ENCODE measurements at places on chromosomes 5 and 9.
A peak's percentile ranks its signal among the peaks of the same experiment; 100 is the strongest.

DNA sequence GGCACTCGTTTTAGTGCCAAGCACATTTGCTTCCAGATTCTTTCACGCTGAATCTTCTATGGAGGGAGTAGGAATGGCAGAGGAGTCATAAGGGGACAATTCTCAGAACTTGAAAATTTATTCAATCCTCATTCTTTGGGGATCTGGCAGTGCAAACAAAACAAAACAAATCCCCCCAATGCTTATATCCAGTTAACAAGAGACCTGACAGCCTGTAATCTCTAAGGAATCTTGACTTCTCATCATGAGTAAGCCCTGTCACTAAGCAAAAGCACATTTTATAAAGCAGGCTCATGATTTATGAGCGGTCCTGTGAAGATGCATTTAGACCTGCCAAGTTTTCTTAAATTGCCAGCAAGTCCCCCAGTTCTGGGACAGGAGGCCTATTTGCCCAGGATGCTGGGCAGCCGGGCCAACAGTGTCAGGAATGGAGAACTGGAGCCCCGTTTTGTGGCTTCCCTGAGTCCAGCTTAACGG lies 513.9 kb downstream of the CTNND2 start:
- DNase-seq: no peak

- no peak for DNase-seq
Measured at GRCh38 chr5:102718819-102719218, 36.3 kb upstream of the PAM start.

DNA sequence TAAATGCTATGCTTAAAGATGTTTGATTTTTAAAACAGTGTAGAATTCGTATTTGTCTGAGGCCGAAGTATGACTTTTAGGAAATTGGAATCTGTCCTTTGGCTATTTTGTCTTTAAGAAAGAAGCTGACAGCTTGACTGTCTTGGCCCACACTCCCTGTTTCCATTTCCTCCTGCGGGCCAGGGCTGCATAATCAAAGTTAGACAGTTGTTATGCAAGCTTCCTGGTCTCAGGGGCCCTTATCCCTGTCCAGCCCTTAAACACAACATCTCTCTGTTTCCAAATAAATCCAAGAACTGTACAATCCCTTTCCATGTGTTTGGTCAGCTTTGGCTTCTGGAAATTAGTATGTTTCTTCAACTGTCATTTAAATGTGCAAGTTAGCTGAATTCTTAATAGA lies 54.6 kb upstream of the ECM2 start:
- DNase-seq: no peak

- no peak for DNase-seq
Measured at GRCh38 chr5:40441733-40442132, 238.0 kb upstream of the PTGER4 start.

DNA sequence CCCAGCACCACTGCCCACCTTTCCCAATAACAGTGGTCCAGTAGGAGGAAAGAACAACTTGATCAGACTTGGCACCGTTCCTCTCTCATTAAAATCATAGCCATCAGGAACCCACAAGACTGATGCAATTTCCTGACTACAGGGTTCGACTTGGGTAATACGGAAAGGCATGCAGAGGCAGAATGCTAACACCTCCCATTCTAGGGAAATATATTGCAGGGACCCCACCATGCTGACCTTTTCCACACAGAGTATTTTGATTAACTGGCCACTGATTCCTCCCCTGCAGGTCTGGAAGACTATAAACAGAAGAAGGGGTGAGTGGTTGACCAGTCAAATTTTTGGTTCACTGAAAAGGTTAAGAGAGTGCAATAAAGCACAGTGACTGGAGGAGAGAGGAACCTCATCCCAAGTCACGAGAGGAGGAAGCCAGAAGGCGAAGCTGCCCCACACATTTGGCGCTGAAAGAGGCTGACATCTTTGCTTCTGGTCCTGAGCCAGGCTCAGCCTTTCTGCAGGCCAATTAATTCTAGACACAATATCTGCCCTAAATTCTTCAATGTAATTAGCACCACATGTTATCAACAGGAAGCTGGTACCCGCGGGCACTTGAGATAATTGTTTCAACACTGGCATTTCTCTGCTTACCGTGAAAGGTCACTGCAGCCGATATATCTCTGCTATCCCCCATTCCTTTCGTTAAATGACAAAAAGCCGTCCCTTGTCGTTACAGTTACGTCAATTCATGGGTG lies 64.7 kb upstream of the SPOCK1 start:
- peak; percentile 86 for DNase-seq

GRCh38 chr5:174601946-174602345 lies 122.4 kb upstream of the MSX2 start:
- DNase-seq: no peak

GRCh38 chr9:95845751-95846150 lies 29.7 kb upstream of the ERCC6L2 start:
- DNase-seq: no peak

GRCh38 chr9:106644661-106645060 lies 218.3 kb upstream of the ZNF462 start:
- no peak for DNase-seq

DNA sequence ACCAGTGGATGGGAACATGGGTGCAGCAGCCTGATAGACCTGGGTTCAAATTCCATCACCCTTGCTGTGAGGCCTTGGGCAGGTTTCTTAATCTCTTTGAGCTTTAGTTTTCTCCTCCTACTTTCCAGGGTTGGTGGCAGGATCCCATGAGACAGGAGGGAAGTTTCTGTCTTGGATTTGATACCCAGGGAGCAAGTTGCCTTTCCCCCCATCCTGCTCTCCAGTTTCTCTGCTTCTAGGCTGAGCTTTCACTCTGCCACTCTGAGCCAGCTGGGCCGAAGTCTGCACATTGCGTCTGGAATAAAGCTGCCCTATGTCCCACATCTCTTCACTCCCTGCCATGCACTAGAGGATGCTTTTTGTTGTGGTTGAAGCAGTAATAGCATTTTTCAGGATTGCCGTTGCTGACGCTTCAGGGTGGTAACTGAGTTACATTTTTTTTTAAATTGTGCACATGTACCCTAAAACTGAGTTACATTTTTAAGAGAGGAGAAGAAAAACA lies 40.5 kb upstream of the ANGPTL2 start:
- no peak for DNase-seq

DNA sequence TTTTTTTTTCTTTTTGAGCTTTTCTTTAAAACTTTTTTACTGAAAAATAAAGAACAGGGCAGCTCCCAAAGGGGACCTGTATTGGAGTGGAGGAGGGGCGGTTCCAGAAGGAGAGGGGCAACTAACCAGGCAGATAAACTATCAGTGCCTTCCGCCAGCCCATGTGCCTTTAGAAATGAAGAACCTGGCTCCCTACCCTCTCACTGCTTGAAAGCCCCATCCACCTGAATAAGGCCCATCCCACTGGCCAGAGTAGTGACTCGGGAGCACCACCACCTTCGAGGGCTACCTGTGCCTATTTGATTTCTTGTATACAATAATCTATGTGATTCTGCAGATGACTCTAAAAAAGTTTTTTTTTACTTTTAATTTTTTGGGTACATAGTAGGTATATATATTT lies 276.7 kb downstream of the PSAT1 start:
- DNase-seq: no peak

DNA sequence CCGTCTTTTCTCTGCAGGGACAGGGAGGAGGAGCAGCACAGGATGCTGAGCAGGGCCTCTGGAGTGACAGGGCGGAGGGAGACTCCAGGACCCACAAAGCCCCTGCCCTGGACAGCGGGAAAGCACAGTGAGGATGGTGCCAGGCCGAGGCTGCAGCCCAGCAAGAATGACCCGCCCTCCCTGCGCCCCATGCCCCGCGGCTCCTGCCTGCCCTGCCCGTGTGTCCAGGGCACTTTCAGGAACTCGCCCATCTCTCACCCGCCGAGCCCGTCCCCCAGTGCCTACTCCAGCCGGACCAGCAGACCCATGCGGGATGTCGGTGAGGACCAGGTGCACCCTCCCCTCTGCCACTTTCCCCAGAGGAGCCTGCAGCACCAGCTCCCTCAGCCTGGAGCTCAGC lies 9.1 kb upstream of the EXOC3 start:
- DNase-seq: no peak

GRCh38 chr5:30040488-30041118 lies 1152.9 kb upstream of the CDH6 start:
- peak; percentile 67 for DNase-seq

- DNase-seq: no peak
Measured at GRCh38 chr5:128408622-128409021, 129.4 kb downstream of the FBN2 start.

DNA sequence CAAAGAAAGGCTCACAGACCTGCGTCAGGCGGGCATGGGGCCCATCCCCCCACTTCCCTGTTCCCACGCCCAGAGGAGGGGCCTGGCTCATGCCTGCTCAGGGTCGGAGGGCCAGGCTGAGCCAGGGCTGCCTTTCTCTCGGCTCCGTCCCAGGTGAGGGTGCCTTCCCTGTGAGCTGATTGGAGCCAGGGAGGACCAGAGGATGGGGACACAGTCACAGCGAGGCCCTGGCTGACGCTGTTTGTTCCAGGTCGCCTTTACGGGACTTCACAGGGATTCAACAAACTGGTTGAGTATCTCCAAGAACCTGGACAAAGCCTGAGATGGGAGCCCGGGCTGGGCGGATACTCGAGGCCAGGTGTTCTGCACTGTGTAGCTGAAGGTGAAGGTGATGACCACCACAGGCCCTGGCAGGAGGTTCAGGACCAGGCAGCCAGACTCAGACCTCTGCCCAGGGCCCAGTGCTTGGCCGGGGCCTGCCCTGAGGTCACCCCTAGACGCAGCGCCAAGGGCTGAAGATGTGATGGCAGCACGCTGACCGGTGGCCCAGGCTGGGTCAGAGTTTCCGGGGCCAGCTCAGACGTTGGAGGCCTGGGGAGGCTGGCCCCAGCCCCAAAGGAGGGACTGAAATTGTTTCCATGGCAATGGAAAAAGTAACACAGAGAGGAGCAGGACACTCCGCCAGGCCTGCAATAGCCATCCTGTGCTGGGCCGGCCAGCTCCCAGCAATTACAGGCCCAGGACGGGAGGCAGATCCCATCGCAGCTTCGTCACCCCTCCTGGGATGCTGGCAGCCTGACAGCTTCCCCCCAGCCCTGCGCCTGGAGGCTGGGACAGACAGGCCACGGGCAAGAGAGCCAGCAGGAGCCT lies 65.3 kb upstream of the ADAMTS2 start:
- DNase-seq: no peak

- DNase-seq: no peak
Measured at GRCh38 chr5:103435136-103435889, 127.3 kb downstream of the NUDT12 start.

GRCh38 chr5:143649937-143650621 lies 161.9 kb upstream of the HMHB1 start:
- DNase-seq: peak; percentile 49

DNA sequence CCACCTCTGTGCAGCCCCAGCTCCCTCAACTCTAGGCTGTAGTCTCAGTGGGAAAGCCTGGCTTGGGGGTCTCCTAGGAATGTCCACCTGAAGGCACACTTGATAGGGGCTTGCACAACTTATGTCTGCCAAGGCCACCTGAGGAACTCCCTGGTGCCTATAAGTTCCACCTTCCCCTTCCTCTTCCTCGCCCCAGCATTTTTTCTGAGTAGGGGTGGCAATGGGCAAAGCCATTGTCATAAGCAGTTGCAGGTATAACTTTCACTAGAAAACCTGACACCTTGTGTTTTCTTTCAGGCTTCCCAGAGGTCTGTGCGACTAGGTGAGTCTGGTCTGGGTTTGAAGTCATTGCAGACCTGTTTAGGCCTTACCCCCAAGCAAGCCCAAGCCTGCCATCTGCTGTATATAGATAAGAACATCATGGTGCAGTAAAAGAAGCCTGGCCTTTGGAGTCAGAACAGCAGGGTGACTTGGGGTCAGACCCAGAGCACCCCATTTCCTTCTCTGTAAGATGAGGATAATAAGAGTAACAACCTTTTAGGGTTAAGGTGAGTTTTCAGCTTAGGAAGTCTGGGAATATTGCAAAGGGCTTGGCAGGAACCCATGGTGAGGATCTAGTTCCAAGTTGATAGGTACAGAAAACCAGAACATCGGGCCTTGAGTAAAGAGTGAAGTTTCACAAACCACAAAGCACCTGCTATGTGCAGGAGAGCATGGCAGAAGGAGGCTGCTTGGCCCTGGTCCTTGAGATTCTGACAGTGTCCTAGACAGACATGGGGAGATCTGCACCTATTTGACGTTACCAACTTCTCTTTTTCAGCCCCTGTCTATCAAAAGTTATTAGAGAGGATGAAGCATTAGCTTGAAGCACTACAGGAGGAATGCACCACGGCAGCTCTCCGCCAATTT lies 33.8 kb downstream of the TGFBI start:
- DNase-seq: no peak

GRCh38 chr9:84419031-84419602 lies 78.6 kb upstream of the SLC28A3 start:
- no peak for DNase-seq

DNA sequence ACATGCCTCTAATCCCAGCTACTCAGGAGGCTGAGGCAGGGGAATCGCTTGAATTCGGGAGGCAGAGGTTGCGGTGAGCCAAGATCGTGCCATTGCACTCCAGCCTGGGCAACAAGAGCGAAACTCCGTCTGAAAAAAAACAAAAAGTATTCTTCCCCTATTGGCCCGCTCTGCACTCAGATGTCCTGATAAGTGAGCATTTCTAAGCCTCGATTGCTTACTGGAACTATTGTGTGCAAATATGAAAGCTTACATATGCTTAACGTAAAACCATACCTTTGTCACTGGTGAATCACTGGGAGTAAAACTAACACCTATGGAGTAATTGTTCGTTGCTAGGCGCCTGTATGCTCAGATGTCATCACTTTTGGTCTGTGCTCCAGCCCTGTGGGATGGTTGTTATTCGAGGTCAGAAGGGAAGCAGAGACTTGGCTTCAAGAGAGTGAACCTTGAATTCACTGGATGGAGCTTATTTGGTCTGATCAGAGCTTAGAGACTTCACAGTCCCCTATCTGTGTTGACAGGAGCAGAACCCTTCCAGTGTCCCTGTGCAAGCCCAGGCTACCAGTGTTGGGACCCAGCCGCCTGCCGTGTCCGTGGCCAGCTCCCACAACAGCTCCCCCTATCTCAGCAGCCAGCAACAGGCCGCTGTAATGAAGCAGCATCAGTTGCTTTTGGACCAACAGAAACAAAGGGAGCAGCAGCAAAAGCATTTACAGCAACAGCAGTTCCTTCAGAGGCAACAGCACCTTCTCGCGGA lies 25.3 kb upstream of the LTC4S start:
- no peak for DNase-seq

- no peak for DNase-seq
Measured at GRCh38 chr9:81604306-81605169, 84.8 kb downstream of the TLE1 start.

- DNase-seq: no peak
Measured at GRCh38 chr9:28598408-28598807, 1025.1 kb upstream of the C9orf72 start.

GRCh38 chr9:21970800-21971640 lies 23.2 kb downstream of the CDKN2A start:
- DNase-seq: no peak

- DNase-seq: peak; percentile 80
Measured at GRCh38 chr5:61496860-61497259, 164.8 kb downstream of the ZSWIM6 start.

GRCh38 chr9:88737876-88738275 lies 202.9 kb downstream of the NXNL2 start:
- peak; percentile 6 for DNase-seq

Measured in G401 (cell line).